ENCODE measurements at places on chromosomes 2 and 18.

GRCh38 chr18:36620788-36621187 is 208.0 kb downstream of the TPGS2 start:
- no peak for DNase-seq

DNA sequence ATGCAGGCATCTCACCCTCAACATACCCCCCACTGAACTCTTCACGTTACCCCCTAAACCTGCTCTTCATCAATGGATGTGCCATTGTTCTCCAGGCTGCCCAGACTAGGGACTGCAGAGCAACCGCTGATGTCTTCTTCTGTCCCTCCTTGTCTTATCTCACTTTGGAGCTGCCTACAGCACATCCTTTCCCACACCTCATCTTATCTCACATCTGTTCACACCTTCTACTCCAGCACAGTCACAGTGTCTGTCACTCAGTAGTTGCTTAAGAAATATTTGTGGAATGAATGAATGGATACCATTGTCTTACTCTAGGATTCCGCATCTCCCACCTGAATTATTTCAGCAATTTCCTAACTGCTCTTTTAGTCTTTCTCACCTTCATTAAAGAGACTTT is 144.5 kb downstream of the ANTXR1 start:
- no peak for DNase-seq

- no peak for DNase-seq
Measured at GRCh38 chr18:670522-670921, 13.1 kb downstream of the TYMS start.

GRCh38 chr18:54127759-54128378 is 96.6 kb downstream of the MBD2 start:
- peak; percentile 37 for DNase-seq

- DNase-seq, result no peak
Measured at GRCh38 chr18:49368876-49369440, 91.5 kb downstream of the DYM start.

DNA sequence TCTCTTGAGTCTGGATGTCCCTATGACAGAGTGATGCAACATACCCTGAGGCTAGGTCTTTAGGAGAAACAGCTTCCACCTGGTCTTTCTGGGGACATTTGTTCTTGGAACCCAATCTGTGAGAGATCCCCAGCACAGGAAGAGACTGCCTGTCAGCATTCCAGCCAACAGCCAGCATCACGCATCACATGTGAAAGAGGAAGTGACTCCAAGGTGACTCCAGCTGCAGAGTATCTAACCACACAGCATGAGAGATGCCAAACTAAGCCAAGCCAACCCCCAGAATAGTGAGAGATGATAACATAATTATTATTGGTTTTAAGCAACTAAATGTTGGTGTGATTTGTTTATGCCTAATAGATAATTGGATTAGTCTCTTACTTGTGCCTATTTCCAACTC is 35.7 kb downstream of the C18orf63 start:
- DNase-seq, result no peak

- DNase-seq, result no peak
Measured at GRCh38 chr2:172372436-172372835, 55.0 kb upstream of the ITGA6 start.

GRCh38 chr2:44616667-44617155 is 255.0 kb downstream of the CAMKMT start:
- peak; percentile 59 for DNase-seq

DNA sequence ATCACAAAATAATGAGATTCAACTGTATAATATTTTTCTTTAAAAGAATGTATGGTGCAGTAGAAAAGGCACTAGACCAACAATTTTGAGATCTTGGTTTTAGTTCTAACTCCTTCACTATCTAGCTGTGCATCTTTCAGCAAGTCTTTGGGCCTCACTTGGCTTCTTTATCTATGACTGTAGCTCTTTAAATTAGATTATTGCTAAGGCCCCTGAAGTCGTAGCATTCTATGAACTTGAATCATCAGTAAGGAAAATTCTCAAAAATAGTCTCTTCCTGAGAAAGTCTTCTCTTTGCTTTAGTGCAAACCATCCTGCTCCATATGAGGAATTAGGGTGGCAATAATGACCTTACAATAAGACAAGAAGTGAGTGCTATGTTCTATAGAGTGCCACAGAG is 140.4 kb downstream of the FTCDNL1 start:
- DNase-seq, result no peak

DNA sequence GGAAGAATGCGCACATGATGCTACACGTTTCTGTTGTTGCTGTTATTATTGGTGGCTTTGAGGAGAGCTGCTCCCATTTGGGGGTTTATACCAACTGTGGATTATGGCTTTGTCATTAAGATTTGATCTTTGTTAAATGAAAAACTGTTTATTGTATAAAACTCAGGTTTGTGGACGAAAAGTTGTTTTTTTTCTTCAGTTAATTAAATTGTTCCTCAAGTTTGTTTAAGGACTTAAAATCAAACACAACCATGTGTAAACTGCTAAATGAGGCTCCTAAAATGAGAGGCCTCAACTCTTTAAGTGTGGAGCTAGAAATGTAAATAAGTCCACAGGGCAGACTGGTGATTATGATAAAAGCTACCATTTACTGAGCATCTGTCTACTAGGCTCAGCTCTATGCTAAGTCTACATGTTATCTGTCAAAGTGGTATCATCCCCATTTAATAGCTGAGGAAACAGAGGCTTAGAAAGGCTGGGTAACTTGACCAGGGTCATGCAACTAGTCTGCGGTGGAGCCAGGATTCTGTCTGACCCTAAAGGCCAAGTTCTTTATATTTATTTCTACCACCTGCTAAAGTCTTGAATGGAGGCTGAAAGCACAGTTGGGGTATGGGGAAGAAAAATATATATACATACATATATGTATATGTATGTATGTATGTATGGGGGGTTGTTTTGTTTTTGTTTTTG is 4.1 kb downstream of the MYCN start:
- no peak for DNase-seq

- peak; percentile 6 for DNase-seq
Measured at GRCh38 chr2:41990688-41991087, 57.1 kb upstream of the PKDCC start.

DNA sequence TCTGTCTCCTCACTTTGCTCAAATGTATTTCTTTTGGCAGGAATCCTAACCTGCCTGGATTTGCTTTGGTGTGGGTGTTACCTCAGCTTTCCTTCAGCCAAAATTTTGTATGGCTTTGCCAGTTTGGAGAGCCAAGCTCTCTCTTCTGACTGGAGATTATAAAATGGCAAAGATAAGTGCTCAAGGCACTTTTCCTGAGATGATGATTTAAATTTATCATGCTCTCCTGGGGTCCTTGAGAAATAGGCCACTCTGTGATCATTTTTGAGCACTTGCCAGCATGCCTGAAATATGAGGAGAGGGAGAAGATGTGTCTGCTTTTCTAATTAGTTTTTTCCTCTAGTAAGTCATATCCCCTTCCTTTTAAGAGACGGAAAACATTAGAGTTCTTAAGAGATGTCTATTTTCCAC is 683.0 kb downstream of the SLC4A3 start:
- DNase-seq, result no peak

DNA sequence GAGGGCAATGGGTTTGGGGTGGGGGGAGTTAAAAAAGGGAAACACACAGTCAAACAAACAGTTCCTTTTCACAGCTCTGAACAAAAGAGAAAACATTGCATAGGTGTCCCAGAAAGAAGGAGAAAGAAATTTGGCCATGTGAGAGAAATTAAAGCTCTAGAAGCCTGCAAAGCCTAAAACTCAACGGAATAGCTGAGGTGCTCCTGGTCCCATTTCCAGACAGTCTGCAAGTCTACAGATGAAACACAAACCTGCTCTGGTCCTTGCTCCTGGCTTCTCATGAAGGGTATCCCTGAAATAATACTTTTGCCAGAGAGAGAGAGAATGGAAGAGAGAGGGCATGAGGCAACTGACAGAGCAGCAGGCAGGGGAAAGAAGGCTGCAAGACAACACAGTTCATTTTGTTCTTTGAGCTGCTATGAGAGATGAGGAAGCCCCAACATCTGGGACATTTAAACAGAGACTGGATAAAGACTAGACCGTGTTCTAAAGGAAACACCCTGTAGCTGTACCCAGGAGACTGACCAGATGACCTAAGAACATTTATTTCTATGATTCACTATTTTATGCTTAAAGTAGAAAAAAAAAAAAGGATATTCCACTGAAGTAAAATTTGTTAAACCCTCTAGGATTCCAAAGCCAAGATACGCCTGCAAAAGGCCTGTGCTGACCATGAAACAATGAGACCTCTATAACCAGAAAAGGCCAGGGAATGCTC is 57.3 kb upstream of the CYP26B1 start:
- no peak for DNase-seq

DNA sequence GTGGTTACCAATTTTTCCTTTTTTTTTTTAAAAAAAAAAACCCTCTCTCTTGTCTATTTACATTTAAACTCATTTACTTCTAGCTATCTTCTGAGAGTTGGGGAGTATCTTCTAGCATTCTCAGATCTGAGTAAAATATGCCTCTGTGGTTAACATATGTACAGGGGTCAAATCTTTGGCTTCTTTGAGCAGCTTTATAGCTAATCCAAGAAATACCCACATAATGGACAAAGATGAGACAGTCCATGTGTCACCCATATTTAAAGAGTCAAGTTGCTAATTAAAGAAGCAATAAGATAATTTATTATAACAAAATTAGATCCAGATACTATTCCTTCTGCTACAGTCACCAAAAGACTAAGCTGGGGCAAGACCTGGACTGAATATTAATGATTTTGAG is 139.0 kb upstream of the HNRNPA3 start:
- no peak for DNase-seq

GRCh38 chr2:231385429-231385828 is 10.1 kb upstream of the B3GNT7 start:
- DNase-seq, result no peak

GRCh38 chr2:85594715-85595300 is 737 bp upstream of the RNF181 start:
- DNase-seq, result no peak

- DNase-seq, result no peak
Measured at GRCh38 chr2:38739524-38739923, 11.6 kb downstream of the SRSF7 start.

DNA sequence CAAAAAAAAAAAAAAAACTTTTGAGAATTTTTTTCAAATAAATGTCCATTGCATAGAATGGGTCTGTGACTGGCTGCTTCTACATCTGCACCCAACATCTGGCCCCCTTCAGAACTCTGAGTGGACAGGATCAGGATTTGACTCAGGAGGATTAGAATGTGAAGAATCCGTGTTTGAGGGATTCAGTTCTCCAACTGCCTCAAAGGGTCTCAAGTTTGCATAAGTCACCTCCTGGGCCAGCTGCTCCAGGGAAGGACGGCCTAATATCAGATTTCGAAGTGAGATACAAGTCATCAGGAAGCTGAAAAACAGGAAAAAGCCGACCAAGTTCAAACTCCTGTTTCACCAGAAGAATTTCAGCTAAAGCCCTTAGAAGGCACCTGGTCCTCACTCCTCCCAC is 10.9 kb downstream of the MAT2A start:
- no peak for DNase-seq

GRCh38 chr2:221999717-222000116 is 299.1 kb downstream of the PAX3 start:
- no peak for DNase-seq

DNA sequence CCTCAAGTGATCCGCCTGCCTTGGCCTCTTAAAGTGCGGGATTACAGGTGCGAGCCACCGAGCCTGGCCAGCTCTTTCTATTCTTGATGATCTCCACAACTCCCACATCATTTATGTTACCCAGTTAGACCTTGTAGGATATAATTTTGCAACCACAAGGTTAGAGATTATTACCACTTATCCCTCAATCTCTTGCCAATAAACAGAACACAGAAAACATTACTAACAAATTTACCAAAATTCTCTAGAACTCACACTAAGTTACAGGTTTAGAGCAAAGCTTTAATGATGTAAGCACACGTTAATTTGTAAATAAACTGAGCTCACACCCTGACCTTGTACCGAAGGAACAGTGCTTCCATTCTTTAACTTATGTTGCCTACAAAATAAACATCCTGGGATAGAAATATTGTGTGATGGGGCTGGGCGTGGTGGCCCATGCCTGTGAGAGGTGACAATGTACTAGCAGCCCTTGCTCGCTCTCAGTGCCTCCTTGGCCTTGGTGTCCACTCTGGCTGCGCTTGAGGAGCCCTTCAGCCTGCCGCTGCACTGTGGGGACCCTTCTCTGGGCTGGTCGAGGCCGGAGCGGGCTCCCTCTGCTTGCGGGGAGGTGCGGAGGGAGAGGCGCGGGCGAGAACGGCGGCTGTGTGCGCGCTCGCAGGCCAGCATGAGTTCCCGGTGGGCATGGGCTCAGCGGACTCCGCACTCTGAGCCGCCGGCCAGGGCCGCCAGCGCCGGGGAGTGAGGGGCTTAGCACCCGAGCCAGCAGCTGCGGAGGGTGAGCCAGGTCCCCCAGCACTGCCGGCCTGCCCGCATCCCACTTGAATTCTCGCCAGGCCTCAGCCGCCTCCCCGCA is 42.1 kb upstream of the ITSN2 start:
- no peak for DNase-seq

DNA sequence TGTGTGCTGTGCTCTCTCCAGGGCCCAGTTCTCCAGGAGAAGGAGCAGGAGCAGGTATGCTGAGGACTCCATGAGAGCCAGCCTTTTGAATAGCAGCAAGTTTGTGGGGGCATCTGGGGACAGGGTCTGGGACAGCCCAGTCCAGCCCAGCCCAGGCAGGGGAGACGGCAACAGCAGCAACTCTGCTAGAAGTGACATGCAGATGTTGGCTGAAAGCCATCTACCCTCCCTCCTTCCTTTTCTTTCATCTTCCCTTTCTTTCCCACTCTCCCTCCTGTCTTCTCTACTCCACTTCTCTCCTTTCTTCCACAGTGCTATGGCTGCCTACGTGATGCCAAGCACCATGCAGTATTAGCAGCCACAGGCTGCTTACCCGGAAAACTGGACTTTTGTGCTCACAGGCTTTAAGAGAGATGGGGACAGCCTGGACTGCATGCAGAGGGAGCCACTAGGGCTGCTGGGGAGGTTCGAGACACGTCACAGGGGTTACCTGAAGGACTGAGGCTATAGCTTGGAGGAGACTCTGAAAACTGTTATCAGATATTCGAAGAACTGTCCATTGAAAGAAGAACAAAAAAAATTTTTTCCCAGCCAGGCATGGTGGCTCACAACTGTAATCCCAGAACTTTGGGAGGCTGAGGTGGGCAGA is 23.8 kb upstream of the YWHAQ start:
- no peak for DNase-seq

DNA sequence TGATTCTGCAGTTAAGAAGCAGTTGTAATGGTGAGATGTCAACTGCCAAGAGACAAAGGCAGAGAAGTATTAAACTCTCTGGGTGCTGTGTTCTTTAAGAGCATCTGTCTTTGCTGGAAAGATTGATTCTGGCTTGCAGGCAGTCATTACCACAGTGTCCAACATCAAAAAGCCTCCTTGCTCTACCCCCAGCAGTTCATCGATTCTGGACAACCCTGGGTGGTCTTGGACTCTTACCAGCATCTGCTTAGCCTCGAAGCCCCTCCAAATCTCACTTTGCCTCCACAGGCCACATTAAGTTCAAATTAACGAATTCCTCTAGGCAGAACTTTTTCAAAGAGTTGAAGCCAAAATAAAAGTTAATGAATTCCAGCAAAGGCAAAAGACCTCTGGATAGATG is 1061.4 kb downstream of the TSN start:
- DNase-seq, result no peak

- DNase-seq, result no peak
Measured at GRCh38 chr18:45355944-45356520, 259.2 kb upstream of the SLC14A2 start.

Data from inflammatory macrophage treated with lipopolysaccharide for 1 hour (primary cell).